ENCODE measurements at places on chromosomes 3 and 15. TPM values are rescaled to one million over a fixed set of nuclear protein-coding genes. Genes with fewer than 3 reads are reported as not detected.

GRCh38 chr3:47762233-47762632 is 19.5 kb downstream of the SMARCC1 start:
- no peak overlapping the region for H3K4me3 ChIP-seq
- H3K27me3 ChIP-seq = no peaks in the 10 kb centered on the region
- no peaks in the 10 kb centered on the region for H3K4me1 ChIP-seq
- no peak overlapping the region for H3K27ac ChIP-seq

DNA sequence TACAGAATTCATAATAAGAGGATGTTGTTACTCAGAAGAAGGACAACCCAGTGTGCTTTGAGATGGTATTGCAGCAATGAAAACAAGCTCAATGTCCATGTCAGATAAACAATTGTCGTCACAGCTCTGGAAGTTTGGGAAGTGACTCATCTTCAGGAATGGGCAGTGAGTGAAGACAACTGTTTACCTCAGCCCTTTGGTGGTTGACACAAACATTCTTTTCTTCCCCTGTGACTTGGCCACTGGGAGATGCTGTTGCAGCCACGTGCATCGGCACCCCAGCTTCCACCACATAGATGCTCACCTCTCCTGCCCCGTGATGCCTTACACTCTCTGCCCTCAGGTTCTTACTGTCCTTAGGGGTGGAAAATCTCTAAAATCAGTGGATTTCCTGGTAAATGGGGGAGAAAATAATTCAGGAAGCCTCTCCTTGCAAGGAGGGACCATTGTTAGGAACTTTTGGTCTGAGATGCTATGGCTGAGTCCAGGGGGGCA is 114.1 kb upstream of the GALNT15 start:
- H3K36me3 ChIP-seq = no peaks in the 10 kb centered on the region
- DNase-seq = peak; percentile 65
- H3K4me1 ChIP-seq = peaks cover 4% of the 10 kb centered on the region
- peak overlapping the region; percentile 45 for H3K27ac ChIP-seq

ECE2 gene
- 0.15 TPM for total RNA-seq

RTP1 gene
- not detected for total RNA-seq

PPP2R3A gene
- total RNA-seq = 17.0 TPM

GRCh38 chr3:70085613-70086012 is 86.1 kb downstream of the SAMMSON start:
- no peaks in the 10 kb centered on the region for H3K4me1 ChIP-seq
- no peak overlapping the region for H3K27ac ChIP-seq
- H3K4me3 ChIP-seq = no peak overlapping the region
- H3K27me3 ChIP-seq = no peaks in the 10 kb centered on the region
- no peaks in the 10 kb centered on the region for H3K36me3 ChIP-seq

DNA sequence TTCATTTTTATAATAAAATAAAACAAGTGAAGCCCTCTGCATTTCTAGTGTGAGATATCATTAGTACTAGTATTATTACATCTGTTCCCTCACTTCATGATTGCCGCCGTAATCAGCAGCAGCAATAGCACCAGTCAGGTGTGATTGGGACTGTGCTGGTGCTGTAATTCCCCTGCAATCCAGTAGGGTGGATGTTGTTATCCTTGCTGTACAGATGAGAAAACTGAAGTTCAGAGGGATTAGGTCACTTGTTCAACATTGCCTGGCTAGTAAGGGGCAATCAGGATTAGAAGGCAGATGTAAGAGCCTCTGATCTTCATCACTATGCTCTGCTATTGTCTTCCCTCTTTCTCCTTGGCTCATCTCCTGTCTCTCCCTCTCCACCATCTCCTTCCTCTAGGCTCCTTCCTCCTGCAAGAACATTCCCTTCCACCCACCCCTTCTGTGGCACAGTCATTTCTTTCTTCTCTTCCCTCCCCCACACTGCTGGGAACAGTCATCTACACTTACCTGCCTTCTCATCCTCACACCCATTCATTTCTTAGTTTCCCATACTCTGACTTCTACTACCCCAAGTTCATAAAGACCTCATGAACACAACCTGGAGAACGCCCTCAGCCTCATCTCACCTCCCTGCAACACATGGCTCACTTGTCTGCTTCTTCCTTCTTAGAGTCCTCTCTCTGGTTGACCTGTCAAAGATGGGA is 29.7 kb downstream of the CRYGS start:
- no peak overlapping the region for H3K4me3 ChIP-seq
- H3K27me3 ChIP-seq = no peaks in the 10 kb centered on the region
- no peaks in the 10 kb centered on the region for H3K36me3 ChIP-seq
- no peaks in the 10 kb centered on the region for H3K4me1 ChIP-seq

- no peaks in the 10 kb centered on the region for H3K36me3 ChIP-seq
- H3K27me3 ChIP-seq = no peaks in the 10 kb centered on the region
- H3K4me3 ChIP-seq = no peak overlapping the region
- DNase-seq = peak; percentile 68
- no peak overlapping the region for H3K27ac ChIP-seq
These were observed 93.7 kb upstream of the TSC22D2 start for GRCh38 chr3:150314248-150315004.

- H3K27ac ChIP-seq = no peak overlapping the region
- H3K4me3 ChIP-seq = no peak overlapping the region
- H3K4me1 ChIP-seq = no peaks in the 10 kb centered on the region
- no peak for DNase-seq
- no peaks in the 10 kb centered on the region for H3K27me3 ChIP-seq
- no peaks in the 10 kb centered on the region for H3K36me3 ChIP-seq
These were observed 338.3 kb upstream of the SGO1 start for GRCh38 chr3:20524328-20524727.

DNA sequence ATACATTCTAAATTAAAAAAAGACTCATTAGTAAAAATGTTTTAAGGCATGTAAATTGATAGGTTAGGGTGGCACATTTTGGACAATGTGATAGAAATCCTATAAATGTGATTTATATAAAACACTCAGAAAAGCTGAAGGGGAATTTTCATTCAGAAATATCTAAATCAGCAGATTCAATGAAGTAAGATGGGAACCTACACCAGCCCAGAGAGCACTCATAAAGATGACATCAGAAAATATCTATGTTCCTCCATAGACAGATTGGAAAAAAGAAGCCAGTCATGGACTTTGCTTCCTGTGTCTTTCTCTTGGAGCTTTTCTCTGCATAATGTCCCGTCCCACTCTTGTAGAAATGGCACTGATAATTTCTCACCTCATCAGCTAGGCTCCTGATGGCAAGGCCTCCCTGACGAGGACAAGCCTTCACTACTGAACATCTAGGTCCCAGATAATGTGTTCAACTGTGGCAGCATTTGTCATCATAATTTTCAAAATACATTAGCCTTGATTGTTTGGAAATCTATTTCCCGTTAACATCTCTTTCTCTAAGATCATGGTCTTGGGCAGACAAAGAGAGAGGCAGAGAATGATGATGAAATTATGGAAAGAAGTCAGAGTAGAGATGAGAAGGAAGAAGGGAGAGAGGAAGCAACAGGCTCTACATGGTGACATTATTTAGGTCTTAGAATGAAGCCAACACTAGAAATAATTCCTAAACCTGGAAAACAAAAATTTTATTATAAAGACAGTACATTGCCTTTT is 354.4 kb downstream of the NTRK3 start:
- no peak overlapping the region for H3K27ac ChIP-seq
- no peaks in the 10 kb centered on the region for H3K4me1 ChIP-seq
- H3K27me3 ChIP-seq = no peaks in the 10 kb centered on the region
- DNase-seq = no peak
- no peaks in the 10 kb centered on the region for H3K36me3 ChIP-seq

DNA sequence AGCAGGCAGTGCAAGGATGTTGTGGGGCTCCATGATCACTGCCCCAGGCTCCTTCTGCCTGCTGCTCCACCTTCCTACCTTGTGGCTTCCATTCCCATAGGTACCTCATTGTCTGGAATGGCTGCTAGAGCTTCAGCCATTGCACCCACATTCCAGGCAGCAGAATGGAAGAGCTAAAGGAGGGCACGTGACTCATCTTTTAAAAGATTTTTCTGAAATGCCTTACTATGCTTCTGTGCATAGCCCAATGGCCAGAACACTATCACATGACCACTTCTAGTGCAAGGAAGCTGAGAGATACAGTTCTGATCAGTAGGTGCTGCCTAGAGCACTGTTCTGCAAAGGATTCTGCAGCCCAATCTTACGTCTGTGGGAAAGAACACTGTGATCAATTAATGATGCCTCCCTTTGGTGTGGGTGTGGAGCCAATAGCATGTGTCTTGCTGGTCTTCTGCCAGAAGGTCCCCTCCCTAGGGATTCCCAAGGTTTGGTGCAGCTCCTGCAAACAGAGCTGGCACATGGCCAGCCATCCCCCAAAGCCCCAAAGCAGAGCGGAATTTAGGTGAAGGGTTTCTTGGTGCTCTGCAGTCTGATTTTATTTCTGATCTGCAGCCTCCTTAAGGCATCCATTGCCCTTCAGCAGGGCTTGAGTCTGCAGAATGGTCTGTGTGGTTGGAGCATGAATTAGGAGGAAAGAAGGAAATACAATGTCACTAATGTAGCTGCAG is 34.4 kb downstream of the SPSB4 start:
- H3K4me3 ChIP-seq = no peak overlapping the region
- H3K27ac ChIP-seq = no peak overlapping the region
- peaks cover 13% of the 10 kb centered on the region for H3K4me1 ChIP-seq
- H3K27me3 ChIP-seq = no peaks in the 10 kb centered on the region
- no peak for DNase-seq

PRICKLE2 gene
- total RNA-seq = 35.8 TPM

EHD4 gene
- 20.6 TPM for total RNA-seq

KLHL40 gene
- not detected for total RNA-seq

DNA sequence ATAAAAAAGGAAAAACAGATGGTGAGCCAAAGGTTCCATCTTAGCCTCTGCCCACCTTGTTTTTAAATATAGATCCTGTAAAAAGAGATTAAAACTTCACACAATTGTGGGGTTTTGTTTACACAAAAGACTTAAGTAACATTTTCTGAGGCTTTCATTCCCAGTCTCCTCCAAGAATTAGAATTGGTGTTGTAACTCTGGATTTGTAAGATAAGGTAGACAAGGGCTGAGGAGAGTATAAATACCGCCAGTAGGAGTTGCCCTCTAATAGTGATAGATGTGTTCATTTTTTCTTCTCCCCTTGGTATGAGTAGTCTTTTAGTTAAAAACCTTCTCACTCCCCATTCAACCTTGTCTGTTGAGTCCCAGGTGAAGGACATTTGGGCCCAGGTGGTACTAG is 8.5 kb downstream of the MINDY2 start:
- no peak for DNase-seq
- peaks cover 6% of the 10 kb centered on the region for H3K4me1 ChIP-seq
- peaks cover 2% of the 10 kb centered on the region for H3K36me3 ChIP-seq
- no peak overlapping the region for H3K27ac ChIP-seq
- H3K4me3 ChIP-seq = no peak overlapping the region

DNA sequence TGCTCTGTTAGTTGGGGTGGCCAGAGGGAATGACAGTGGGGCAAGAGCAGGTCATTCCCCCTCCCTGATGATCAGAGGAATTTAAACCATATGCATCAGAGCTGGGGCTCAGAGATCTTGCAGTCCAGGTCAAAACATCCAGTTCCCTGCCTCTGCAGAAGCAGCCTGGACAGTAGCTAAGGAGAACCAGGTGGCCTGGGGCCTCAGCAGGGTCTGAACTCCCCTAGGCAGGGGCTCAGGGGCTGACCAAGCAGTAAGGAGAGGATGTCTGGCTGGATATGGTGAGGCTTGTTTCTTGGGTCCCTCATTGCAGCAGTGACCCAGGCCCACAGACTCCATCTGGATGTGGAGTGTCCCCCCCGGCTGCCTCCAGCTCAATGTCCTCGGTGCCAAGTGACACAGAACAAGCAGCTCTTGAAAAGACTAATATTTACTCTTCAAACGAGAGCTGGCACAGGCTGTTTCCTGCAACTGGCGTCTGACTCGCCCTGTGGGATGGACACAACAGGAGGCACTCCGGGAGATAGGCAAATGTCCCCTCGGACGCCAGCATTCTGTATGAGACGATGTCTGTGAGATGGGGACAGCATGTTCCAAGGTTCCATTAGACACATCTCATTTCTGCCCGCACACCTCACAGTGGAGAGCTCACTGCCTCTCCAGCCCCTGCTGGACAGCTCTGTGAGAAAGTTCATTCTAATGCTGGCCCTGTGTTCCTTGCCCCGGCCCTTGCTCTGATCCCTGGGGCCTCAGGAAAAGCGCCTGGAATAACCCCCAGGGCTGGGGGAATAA is 37.1 kb downstream of the SEC22C start:
- peaks cover 5% of the 10 kb centered on the region for H3K36me3 ChIP-seq
- H3K27me3 ChIP-seq = no peaks in the 10 kb centered on the region
- DNase-seq = peak; percentile 65
- H3K4me1 ChIP-seq = peaks cover 27% of the 10 kb centered on the region
- H3K4me3 ChIP-seq = no peak overlapping the region
- peak overlapping the region; percentile 88 for H3K27ac ChIP-seq

- no peaks in the 10 kb centered on the region for H3K4me1 ChIP-seq
- no peak overlapping the region for H3K27ac ChIP-seq
- no peaks in the 10 kb centered on the region for H3K27me3 ChIP-seq
- no peaks in the 10 kb centered on the region for H3K36me3 ChIP-seq
- peak; percentile 31 for DNase-seq
These were observed 78.7 kb upstream of the GCNT3 start for GRCh38 chr15:59532770-59533379.

- peaks cover 3% of the 10 kb centered on the region for H3K4me1 ChIP-seq
- H3K36me3 ChIP-seq = no peaks in the 10 kb centered on the region
- H3K4me3 ChIP-seq = no peak overlapping the region
- H3K27me3 ChIP-seq = no peaks in the 10 kb centered on the region
- DNase-seq = no peak
- no peak overlapping the region for H3K27ac ChIP-seq
These were observed 45.6 kb upstream of the FSTL1 start for GRCh38 chr3:120496278-120497002.

DNA sequence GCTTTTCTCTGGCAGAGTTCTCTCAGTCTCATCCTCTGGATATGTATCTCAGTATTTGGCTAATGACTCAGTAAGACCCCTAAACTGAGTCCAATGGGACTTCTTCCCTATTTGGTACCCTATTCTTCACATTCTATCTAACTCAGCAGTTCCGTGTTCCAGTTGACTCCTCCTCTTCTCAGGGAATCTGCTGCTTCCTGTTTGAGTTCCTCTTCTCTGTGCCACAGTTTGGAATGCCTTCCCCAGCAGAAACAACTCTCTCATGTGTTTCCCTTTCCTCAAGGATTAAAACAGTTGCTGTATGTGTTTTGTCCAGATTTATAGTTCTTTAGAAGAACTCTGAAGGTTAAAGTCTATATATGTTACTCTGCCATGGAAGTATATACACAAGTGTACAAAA is 344.0 kb upstream of the RARB start:
- H3K4me1 ChIP-seq = no peaks in the 10 kb centered on the region
- no peak overlapping the region for H3K4me3 ChIP-seq
- DNase-seq = no peak
- H3K27ac ChIP-seq = no peak overlapping the region

COLQ gene
- 5.1 TPM for total RNA-seq
